HTR-8/SVneo (cell line): ENCODE measurements at places on chromosomes 7 and 10.

DNA sequence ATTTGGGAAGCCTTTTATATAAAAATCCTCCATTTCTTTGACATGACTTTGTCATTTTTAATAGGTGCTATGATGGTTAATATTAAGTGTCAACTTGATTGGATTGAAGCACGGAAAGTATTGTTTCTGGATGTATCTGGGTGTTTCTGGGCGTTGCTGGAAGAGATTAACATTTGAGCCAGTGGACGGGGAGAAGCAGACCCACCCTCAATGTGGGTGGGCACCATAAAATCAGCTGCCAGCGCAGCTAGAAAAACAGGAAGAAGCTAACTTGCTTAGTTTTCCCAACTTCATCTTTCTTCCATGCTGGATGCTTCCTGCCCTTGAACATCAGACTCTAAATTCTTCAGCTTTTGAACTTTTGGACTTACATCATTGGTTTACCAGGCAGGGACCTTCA is 1003.0 kb downstream of the SORCS3 start:
- DNase-seq: no peak

DNA sequence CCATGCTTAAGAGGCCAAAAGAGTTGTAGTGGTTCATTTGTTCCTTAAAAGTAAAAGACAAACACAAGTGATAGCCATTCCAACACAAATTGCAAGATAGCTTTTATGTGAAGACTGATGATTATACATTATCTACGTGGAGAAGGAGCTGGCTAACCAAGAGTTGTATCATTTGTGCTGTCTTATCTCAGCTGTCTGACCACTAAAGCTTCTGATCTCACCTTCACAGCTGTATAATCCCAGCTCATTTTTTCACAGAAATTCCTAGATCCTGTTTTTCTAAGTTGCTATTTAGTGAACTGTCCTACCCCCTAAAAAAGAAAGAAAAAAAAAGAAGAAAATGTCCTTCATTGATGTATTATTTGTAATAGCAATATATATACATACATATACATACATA is 9.8 kb downstream of the USP6NL start:
- no peak for DNase-seq

- no peak for DNase-seq
Measured at GRCh38 chr10:125213541-125214282, 53.3 kb upstream of the CTBP2 start.

DNA sequence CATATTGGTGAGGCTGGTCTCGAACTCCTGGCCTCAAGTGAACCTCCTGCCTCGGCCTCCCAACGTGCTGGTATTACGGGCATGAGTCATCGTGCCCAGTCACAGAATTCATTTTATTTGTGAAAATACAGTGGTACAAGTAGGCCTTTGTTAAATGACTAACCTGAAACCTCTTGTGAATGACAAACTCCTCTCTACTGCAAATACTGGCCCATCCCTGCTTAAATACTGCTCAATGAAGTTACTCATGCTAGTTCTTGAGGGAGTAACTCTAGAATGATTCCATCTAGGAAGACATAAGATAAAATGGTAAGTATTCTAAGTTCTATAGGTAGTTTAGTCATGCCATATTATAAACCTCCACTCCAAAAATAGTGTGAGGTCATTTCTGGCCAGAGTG is 80.7 kb downstream of the UBE2H start:
- DNase-seq: no peak

- DNase-seq: no peak
Measured at GRCh38 chr10:124180044-124180745, 86.8 kb upstream of the CHST15 start.
